Fibroblast of skin of scalp (primary cell): ENCODE measurements at places on chromosomes 1 and 21.

- DNase-seq: peak; percentile 60
These were observed 865.1 kb upstream of the ADAMTS5 start for GRCh38 chr21:27831816-27832569.

DNA sequence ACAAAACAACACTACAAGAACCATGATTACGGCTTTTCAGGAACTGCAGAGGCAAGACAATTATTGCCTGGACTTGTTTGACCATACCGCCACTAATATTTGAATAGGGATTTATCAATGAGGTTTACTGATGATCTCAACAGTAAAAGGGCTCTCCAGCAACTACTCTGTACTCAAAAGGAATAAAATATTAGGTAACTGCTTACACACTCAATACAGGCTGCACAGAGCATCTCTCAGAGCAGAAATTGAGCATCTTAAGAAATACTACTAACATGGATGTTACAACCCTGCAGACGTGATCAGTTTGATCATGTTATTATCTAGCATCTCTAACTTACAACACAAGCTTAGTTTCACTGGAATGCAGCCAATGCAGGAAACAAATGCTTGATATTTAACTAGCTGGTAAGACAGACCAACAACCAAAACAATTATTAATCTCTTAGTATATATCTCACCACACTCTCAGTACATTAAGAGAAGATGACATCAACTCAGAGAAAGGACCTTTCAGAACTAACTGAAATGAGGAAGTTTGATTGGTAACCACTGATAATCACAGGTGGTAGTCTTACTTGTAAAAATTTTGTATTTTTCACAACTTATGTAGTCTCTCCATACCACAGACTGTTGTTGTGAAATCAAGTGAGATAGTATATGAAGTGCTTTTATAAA lies 52.2 kb downstream of the PUM1 start:
- DNase-seq: no peak

DNA sequence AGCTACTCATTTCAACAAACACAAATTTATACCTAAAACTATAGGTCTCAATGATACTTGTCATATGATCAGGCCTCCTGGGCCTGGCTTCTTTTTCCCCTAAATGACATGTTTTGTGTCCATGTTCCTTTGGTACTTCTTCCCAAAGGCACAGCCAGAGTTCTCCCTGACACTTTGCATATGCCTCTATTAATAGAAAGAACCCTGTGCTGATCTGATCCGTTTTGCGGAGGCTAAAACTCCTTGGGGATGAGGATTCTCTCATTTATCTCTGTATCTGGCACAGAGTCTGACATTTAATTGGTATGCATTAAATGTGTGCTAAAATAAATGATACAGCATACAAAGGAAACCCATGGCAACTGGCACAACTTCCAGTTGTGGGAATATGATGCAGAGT lies 11.5 kb downstream of the ATPAF1 start:
- DNase-seq: no peak

DNA sequence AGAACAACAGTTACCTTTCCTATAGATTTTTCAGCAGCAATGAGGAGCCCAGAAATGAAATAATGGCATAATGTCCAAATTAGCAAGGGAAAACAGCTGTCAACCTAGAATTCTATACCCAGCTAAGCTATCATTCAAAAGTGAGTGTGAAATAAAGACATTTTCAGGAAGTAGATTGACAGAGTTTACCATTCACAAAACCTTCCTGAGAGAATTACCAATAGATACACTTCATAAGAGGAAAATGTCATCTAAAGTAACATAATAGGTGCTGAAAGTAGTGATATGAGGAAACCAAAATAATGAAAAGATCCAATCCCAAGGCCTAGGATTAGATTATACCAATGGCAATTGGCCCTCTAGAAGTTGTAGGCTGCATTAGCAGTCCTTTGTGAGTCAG lies 34.6 kb downstream of the OBSCN start:
- DNase-seq: no peak

DNA sequence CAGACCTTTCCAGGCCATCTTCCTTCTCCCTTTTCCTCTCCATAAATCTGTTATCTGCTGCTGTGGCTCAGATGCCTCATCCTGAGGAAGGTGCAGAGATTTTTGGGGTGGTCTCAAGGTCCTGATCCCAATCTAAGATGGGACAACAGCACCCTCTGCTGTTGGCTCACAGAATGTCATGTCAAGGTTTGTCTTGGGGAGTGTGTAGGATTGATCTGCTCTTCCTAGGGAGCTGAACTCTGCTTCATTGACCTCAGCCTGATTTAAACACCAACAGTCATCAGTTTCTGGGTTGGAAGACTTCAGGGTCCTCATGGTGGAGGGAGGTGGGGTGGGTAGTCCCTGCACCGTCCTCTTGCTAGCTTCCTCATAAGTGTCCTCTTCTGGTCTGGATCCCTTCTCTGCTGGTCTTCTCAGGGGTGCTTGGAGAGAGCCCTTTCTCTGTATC lies 62.8 kb upstream of the LAX1 start:
- peak; percentile 52 for DNase-seq

- DNase-seq: peak; percentile 11
These were observed 36.0 kb downstream of the CAPN2 start for GRCh38 chr1:223748405-223748772.
